GM04503 (cell line): ENCODE measurements at places on chromosomes 6 and 20.

- no peak for DNase-seq
Observed at GRCh38 chr6:152642578-152643375, 5.6 kb upstream of the SYNE1 start.

DNA sequence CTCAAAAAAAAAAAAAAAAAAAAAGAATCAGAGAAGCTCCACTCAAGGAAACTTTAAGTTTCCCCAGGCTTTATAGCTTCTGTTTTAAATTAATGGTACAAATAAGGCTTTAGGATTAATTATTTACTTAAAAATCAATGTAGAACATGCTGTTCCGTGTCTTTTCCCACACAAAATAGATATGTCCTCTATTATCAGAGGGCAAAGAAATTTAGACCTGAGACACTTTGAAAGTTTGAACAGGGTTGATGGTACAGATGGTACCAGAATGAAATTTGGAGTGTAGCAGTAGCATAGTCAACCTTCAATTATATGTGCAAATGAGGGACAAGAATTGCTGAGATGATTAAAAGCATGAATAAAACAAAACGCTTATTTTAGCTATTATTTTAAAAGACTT is 32.2 kb upstream of the REV3L start:
- no peak for DNase-seq

DNA sequence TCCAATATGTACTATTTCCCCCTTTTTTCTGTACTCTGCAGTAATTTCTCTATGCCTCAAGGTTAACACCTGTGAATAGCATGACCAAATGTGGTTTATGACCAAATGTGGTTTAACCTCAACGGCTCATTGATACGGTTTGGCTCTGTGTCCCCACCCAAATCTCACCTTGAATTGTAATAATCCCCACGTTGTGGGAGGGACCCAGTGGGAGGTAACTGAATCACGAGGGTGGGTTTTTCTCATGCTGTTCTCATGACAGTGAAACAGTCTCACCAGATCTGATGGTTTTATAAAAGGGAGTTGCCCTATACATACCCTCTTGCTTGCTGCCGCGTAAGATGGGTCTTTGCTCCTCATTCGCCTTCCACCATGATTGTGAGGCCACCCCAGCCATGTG is 18.7 kb downstream of the DEK start:
- no peak for DNase-seq

- no peak for DNase-seq
Observed at GRCh38 chr6:22682979-22683378, 113.6 kb downstream of the HDGFL1 start.

- DNase-seq, result peak; percentile 51
Observed at GRCh38 chr6:41594326-41594725, 43.9 kb upstream of the MDFI start.

GRCh38 chr6:109349419-109349987 is 32.8 kb downstream of the CD164 start:
- DNase-seq, result no peak

DNA sequence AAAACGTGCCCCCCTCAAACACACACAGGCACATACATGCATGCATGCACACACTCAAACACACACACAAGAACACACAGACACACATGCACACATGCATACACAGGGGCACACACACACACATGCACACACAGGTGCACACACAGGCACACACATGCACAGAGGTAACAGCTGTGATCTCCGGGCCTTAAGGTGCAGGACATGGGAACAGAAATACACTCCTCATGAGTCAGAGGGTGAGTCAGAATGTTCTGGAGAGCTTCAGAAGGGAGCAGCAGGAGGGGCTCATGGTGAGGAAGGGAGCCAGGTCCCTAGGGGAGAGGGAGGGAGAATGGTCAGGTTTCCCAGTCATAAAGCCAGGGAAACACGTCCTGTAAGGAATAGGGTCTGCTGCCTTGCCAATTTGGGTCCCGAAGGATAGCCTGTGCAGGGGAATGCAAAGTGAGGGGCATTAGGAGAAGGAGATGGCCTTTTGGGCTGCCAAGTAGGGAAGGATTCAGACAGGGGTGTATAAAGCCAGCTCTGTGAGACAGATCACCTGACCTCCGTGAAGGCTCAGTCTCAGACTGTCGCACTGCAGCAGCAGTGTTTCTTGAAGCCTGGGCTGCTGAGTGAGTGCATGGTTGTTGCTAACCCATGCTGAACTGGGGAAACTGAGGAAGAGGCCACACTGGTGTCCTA is 123.9 kb downstream of the MAFB start:
- DNase-seq, result peak; percentile 21

GRCh38 chr20:34622821-34623451 is 54.0 kb downstream of the PIGU start:
- DNase-seq, result no peak

- DNase-seq, result no peak
Observed at GRCh38 chr6:130872250-130873095, 45.3 kb downstream of the SMLR1 start.

GRCh38 chr6:17292600-17293133 is 11.5 kb downstream of the RBM24 start:
- DNase-seq, result no peak

- no peak for DNase-seq
Observed at GRCh38 chr6:37314487-37315156, 39.2 kb upstream of the RNF8 start.

DNA sequence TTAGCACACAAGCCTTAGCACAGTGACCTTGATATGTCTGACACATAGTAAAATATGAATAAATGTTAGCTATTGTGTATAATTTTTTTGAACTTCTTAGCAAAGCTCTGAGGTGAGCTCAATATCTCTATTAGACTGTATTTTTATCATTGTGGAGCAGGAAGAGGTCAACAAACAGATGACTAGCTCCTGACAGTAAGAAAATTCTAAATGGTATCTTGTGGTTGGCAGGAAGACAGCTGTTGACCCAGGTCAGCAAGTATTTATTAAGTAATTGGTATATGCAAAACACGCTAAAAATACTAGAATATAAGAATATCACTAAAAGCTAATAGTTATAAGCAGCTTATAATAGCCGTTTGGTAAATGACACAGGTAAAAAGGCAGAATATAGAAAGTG is 77.5 kb upstream of the MARCKS start:
- no peak for DNase-seq

DNA sequence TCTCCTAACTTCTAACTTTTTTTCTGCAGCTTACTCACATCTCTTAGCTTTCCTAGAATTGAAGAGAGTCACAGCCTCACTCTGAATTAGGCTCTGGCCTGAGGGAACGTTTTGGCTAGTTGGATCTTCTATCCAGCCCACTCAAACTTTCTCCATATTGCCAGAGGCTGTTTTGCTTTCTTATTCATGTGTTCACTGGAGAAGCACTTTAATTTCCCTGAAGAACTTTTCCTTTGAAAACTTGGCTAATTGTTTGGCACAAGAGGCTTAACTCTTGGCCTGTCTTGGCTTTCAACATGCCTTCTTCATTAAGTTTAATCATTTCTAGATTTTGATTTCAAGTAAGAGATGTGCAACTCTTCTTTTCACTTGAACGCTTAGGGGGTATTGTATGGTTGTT is 138.2 kb upstream of the PLCB4 start:
- DNase-seq, result no peak

DNA sequence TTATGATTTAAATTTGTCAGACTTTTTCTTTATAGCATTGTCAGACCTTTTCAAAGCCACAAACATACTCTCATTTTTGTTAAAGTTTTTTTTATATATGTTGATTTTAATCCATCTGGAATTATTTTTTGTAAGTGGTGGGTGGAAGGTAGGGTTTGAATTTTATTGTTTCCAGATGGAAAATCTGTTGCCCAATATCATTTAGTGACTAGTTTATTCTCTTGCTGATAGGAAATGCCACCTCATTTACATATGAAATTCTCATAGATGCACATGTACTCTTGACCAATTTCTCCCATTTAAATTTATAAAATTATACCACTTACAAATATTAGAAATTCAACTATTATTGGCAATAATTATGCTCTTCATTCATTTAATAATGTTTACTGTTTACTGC is 52.1 kb upstream of the PLCB1 start:
- DNase-seq, result no peak

- no peak for DNase-seq
Observed at GRCh38 chr20:17066902-17067301, 159.9 kb upstream of the PCSK2 start.

- no peak for DNase-seq
Observed at GRCh38 chr6:53536561-53536960, 8.3 kb downstream of the GCLC start.

- DNase-seq, result no peak
Observed at GRCh38 chr20:3669710-3670367, 6.6 kb upstream of the GFRA4 start.

- DNase-seq, result no peak
Observed at GRCh38 chr20:64154590-64155257, 9.5 kb upstream of the MYT1 start.

- no peak for DNase-seq
Observed at GRCh38 chr6:119678961-119679360, 329.4 kb upstream of the MAN1A1 start.

GRCh38 chr6:31128093-31128676 is 7.9 kb upstream of the CDSN start:
- DNase-seq, result no peak

DNA sequence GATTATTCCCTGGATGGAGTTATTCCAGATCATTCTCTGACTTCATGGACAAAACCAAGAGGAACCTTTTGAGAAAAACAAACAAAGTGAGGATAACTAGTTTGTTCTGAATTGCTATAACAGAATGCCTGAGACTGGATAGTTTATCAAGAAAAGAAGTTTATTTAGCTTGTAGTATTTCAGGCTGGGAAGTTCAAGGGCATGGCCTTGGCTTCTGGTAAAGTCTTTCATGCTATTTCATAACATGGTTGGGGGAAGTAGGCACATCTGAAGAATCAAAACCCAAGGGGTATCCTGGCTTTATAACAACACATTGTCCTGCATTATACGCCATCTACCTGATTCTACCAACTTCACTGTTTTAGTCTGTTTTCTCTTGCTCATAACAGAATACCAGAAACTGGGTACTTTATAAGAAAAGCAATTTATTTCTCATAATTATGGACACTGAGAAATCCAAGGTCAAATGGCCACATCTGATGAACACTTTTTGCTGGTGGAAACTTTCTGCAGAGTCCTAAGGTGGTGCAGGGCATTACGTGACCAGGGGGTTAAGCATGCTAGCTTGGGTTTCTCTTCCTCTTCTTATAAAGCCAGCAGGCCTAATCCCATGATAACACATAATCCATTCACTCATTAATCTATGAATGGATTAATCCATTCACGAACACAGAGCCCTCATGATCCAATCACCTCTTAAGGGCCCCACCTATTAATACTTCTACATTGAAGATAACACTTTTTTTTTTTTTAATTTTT is 186.1 kb upstream of the PRSS16 start:
- no peak for DNase-seq

DNA sequence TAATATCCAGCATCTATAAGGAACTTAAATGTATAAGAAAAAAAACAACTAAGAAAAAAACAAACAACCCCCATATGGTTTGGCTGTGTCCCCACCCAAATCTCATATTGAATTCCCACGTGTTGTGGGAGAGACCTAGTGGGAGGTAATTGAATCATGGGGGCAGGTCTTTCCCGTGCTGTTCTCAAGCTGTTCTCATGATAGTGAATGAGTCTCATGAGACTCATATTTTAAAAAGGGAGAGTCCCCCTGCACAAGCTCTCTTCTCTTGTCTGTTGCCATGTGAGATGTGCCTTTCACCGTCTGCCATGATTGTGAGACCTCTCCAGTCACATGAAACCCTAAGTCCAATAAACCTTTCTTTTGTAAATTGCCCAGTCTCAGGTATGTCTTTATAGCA is 105.7 kb upstream of the GJE1 start:
- no peak for DNase-seq

- no peak for DNase-seq
Observed at GRCh38 chr6:33979750-33980149, 166.1 kb downstream of the GRM4 start.

- DNase-seq, result no peak
Observed at GRCh38 chr6:33314943-33315792, 1.3 kb upstream of the TAPBP start.

GRCh38 chr6:108171291-108171917 is 5.6 kb downstream of the NR2E1 start:
- DNase-seq, result no peak

DNA sequence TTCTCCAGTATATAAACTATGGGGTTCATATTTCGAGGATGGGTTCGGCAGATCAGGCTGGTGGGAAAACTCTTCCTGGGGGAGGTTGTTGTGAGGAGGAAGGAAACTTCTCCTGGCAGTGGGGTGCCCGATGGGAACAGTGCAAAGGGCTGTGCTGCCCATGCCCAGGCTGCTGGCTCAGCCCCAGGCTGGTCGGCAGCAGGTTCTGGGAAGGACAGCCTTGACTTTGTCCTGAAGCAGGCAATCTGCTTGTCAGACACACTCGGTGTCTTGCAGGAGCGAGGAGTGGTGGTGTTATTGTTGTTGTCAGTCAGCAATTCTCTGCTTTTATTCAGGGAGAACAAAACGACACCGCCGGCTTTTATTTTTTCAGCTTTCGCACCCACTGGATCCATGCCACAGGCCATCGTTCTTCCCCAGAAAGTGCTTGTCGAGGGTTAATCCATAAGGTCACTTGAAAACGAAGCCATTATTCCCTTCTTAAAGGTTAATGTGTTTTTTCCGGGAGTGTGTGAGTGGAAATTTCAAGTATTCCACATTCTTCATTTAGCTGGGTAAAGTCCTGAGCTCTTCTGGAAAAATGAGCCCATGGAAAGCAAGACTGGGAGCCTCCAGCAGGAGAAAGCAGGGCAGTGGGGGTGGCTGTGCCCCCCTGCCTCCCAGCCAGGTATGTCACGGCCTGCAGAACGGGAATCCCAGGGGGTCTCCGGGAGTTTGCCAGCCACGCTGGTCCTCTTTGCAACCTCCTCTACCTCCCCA is 57.0 kb upstream of the STX16 start:
- DNase-seq, result no peak

GRCh38 chr6:13544454-13545186 is 29.8 kb upstream of the SIRT5 start:
- DNase-seq, result no peak

GRCh38 chr6:100665041-100665380 is 200.3 kb upstream of the SIM1 start:
- no peak for DNase-seq

- DNase-seq, result no peak
Observed at GRCh38 chr20:59925899-59926298, 7.5 kb downstream of the SYCP2 start.

- DNase-seq, result no peak
Observed at GRCh38 chr20:59448851-59449444, 148.5 kb downstream of the EDN3 start.

DNA sequence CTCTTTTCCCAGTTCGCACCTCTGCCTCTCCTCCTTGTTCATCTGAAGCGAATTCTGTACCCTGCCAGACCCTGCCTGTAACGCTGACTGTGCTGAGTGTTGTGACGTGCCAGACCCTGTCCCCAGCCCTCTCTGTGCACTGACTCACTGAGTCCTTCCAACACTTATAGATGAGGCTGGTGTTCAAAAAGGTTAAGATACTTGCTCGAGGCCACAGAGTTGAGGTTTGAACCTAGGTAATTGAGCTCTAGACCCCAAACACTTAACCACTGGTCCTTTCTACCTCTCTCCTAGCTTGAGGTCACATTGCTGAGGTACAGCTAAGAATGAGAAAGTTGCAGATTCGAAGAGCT is 45.7 kb upstream of the NEDD9 start:
- no peak for DNase-seq

- DNase-seq, result no peak
Observed at GRCh38 chr20:58852543-58853271, at the start of gene GNAS. TSS of gene GNAS (plus strand) at chr20:58852716.

- DNase-seq, result no peak
Observed at GRCh38 chr20:48224533-48225050, 439.3 kb upstream of the SULF2 start.

- DNase-seq, result no peak
Observed at GRCh38 chr6:1500913-1501312, 108.8 kb upstream of the FOXC1 start.

- DNase-seq, result no peak
Observed at GRCh38 chr6:87407561-87407900, 241 bp upstream of the CFAP206 start.
